Kidney capillary endothelial cell (primary cell): ENCODE measurements at places on chromosomes 1 and 21.

GRCh38 chr21:17572431-17572830 lies 40.3 kb downstream of the BTG3 start:
- DNase-seq, result no peak

- DNase-seq, result no peak
Observed at GRCh38 chr1:218872928-218873327, 300.8 kb upstream of the LYPLAL1 start.

DNA sequence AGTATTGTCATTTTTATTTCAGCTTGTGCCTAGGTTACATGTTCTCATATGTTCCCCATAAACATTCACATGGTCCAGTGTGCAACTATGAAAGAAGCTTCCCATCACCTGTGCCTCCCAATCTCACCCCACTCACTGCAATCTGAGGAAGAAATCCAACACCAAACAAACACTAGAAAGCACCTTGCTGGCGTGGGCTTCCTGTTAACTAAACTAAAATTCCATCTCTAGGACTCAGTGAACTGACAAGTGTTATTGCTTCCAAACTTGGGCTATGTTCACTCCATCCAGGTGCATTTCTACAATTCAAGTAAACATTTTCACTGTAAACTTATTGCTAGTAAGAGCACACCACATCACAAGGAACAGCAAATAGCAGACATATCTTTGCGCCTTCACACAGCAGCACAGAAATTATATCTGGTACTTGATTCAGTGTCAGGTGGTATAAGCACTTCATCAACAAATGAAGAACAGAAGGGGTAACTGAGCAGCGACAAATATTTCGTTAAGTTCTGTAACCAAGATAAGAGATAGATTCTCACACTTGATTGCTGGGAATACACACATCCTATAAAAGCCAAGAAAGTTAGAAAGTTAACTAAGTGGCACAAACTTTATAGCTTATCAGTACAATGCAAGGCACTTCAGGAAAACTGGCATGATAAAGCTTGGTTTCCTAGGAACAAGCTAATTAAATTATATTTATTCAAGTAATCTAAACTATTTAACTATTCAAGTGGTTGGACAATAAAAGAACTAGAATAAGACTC lies 8.9 kb upstream of the KCNJ15 start:
- no peak for DNase-seq

DNA sequence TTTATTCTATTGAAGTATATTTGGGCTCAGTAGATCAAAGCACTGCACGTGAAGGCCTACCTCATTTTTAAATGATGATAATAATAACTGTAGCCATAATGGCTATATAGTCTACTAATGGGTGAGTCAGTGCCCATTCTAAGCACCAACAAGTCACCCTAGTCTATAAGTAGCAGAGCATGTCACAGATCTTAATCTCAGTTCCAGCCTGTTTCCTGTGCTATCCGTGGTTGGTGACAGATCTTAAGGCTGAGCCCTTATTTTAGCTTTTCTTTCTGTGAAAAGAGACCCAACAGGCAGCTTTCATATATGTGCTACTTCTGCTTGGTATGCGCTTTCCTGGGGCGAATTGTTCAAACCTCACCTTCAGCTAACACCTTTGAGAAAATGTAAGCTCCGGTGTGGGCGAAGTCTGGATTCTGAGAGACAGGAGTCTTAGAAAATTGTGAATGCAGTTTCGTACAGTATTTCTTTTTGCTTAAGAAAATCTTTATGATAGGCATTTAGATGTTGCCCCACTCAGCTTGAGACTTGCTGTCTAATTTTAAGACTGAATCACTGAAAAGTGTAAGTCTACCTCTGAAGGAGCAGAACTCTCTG lies 59.6 kb downstream of the FMN2 start:
- peak; percentile 89 for DNase-seq

DNA sequence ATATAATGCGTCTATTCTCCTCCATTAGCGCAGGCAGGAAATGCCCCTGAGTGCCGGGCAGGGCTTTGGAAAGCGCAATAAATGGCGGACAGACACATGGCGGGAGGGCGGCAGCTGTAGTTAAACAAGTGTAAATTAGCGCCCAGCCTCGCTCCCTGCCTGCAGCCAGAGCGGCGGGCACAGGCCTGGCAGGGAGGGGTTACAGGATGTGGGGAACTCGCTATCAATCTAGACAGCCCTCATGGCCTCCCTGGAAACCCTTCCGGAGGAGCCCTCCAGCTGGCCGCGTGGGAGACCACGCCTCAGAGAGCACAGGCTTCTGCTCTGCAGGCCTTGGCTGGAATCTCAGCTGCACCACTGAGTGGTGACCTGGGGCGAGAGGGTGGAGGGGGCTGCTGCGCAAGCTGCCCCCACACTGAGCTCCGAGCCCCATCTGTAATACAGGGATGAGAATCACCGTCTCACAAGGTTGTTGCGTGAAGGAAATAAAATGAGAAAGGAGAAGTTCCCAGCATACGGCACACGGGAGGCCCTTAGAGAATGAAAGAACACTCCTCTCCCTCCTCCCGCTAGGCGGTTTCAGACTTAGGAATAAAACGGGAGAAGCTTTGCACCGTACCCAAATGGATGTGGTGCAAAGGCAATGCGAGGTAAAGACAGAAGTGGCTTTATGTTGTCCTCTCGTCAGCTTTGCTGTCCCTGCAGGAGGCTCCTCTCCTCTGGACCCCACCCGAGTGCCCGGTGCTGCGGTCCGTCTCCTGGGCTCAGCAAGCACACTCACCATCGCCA lies 167.2 kb upstream of the POU3F1 start:
- peak; percentile 8 for DNase-seq

DNA sequence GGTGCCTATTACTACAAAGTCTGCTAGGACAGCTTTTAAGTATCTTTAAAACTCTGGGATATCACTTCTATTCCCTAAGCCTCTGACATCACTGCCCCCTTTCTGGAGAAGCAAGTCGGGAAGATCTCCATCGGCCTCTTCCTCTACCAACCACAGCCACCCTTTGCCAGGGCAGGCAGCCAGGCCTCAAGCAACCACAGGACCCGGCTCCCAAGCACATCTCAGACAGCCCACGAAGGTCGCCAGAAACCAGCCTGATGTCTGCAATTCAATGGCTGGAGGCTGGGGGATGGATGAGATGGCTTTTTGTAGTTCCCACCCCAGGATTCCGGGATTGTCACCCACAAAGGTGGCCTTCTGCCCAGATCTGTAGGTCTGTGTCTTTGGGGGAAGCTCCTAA lies 70.7 kb downstream of the LGR6 start:
- no peak for DNase-seq
